Right lung (tissue), 10 donors: ENCODE measurements at places on chromosomes 16 and 17. TPM values are rescaled to one million over a fixed set of nuclear protein-coding genes. Genes with fewer than 3 reads are reported as not detected.

DNA sequence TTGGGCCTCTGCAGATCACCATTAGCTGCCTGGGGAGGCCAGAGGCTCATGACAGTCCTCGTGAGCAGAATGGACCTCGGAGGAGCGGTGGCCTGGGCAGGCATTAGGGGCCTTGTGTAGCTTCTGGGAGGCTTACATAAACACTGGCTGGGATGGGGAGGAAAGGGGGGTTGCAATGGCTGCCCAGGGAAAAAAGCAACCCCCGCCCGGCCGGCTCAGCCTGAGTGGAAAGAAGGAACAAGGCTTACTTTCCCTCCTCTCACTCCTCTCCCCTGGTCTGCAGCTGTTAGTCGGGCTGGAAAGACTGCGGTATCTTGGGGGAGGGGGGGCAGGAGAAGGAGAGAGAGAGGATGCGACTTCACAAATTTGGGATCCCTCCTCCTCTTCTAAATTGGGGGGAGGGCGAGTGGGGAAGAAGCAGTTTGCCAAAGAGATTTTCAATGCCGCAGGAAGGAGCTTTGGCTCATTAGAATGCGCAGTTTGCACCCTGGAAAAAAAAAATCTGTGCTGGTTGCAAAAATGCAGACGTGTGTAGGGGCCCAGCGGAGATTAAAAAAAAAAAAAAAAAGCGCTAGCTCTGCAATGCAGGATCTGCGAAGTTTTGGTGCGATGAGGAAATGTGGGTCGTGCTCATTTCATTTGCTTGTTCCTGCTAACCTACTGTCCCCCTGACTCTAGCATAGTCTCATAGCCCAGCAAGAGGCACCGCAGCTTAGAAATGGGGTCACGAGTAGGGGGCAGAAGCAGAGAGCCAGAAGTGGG is 6.6 kb upstream of the NR1D1 start:
- DNase-seq, result no peak

The RCVRN gene
- polyA plus RNA-seq, result 0.49 TPM

DNA sequence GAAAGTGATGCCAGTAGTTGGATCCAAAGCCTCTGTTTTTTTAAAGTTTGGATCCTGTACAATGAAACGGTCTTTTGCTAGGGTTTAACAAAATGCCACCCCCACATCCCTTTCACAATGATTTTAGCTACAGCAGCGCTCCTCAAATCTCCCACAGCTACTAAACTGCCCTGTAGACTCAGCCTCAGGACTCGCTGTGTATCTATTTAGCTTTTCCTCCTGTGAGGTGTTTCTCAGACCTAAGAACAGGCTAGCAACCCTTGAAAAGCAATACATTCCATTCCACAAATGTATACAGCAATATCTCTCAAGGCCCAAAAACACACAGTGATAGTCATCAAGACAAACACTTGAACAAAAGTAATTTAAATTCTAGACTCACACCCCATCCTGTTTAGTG is 206.4 kb downstream of the ZFHX3 start:
- no peak for DNase-seq

The CES5A gene
- polyA plus RNA-seq, result 0.09 TPM

The GINS2 gene
- polyA plus RNA-seq, result 15.6 TPM

The DCAF7 gene
- polyA plus RNA-seq, result 95.6 TPM

- DNase-seq, result no peak
Observed at GRCh38 chr17:40290629-40291280, 3.1 kb downstream of the CDC6 start.

GRCh38 chr17:50428831-50429424 is 2.9 kb downstream of the ACSF2 start:
- no peak for DNase-seq

DNA sequence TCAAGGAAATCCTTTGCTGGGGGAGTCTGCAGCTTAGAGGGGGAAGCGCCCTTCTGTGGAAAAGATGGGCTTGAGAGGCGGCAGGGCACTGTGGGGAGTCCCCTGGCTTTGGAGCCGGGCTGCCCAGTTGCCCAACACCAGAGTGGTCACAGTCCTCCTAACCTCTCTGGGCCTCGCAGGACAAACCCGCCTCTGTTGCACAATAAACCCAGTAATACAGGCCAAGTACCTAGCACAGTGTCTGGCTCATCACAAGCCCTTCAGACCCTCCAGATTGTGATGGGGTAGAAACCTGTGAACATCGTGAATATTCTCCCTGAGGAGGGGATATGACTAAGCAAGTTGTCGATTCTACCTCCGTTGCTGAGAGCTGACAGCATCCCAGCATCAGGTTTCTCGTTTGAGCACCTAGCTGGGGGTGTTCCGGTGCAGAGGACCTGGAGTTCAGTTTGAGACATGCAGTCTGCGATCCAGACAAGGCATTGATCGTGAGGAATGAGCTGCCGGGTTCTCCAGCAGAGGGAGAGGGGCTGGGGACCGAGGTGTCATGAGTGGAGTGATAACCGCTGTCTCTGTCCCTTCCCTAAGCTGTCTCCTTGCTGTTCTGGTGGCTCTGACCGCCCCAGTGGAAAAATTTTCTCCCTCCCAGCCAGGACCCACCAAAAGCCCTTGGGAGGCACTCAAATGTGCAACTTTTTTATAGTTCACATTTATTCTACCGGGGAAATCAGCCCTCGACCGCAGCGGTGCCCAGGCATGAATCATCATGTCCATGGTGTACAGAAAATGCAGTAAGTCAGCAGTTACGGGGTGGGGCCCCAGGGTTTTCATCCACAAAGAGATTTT is 161.9 kb downstream of the WSCD1 start:
- DNase-seq, result no peak

DNA sequence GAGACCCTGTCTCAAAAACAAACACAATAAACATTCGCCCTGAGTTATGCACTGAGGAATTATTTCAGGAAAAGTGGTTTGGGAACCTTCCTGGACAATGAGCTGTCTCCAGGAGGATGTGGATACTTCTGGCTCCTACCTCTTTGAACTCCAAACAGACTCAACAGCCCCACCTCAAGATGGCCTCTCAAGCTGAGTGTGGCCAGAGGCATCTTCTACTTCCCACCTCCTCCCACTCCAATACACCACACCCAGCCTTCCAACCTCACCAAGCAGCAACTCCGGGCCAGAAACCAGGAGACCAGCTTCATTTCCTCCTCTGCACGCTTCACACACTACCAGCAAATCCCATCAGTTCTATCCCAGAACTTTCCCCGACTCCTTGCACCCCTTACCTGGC is 11.6 kb downstream of the HBQ1 start:
- no peak for DNase-seq

DNA sequence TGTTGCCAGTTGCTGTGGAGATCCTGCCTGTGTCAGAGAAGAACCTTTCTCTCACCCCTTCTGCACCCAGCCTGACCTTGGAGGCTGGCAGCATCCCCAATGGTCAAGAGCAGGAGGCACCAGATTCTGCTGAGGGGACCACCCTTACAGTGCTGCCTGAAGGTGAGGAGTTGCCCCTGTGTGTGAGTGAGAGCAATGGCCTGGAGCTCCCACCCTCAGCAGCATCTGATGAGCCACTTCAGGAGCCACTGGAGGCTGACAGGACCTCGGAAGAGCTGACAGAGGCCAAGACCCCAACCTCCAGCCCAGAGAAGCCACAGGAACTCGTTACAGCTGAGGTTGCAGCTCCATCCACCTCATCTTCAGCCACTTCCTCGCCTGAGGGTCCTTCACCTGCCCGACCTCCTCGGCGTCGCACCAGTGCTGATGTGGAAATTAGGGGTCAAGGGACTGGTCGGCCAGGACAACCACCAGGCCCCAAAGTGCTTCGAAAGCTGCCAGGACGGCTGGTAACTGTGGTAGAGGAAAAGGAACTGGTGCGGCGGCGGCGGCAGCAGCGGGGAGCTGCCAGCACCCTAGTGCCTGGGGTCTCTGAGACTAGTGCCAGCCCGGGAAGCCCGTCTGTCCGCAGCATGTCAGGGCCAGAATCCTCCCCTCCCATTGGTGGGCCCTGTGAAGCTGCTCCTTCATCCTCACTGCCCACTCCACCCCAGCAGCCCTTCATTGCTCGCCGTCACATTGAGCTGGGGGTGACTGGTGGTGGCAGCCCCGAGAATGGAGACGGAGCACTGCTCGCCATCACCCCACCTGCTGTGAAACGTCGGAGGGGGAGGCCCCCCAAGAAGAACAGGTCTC is 10.2 kb upstream of the PHKG2 start:
- no peak for DNase-seq

DNA sequence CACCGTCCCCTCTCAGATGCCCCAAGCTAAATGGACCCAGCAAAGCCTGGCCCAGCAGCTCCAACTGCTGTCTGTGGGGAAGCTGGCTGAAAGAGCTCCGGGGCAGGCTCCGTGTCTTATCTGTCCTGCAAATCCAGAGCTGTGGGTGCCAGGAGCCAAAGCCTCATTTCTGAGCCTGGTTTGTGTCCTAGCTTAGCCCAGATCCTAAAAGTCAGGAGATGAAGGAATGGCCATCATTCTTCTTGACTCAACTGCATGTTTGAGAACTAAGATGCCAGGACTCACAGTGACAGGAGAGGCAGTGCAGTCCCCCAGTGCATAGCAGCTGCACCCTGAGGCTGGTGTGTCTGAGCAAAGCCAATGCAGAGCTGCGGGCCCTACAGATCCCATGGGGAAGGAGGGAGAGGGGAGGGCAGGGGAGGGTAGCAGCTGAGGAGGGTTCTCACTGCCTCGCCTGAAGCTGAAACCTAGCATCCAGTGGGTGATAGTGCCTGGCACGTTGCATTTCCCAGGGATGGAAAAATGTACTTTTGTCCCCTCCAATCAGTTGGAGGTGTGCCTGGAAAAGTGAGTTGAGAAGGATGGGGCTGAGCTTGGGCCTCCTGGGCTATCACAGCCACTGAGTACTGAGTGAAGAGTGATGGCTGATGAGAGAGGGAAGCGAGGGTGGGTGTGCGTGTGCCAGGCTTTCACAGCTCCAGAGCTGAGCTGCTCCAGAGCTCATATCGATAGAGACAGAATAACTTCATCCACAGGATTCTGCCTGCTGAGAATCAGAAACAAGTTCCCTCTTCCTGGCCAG is 24.5 kb upstream of the CD300E start:
- DNase-seq, result no peak

The MMP28 gene
- polyA plus RNA-seq, result 7.8 TPM

DNA sequence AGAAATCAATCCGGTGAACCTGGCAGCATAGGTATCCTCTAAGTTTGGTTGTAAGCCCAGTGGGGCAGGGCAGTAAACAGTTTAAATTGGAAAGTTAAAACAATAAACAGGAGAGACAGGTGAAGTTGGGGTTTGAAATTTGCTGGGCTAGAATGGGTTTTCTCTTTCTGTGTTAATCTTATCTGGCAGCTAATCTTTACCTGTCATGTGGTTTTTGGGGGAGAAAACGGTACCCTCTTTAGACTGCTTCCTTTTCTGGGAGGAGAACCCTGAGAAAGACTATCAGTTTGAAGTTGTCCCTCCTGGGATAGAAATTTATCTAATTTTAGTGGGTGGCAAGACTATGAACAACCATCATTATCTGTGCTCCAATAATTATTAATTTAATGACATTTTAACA is 24.0 kb downstream of the CDH13 start:
- DNase-seq, result no peak

GRCh38 chr16:27718201-27719105 is 168.5 kb downstream of the KATNIP start:
- DNase-seq, result no peak

GRCh38 chr16:25189305-25189704 is 27.4 kb upstream of the AQP8 start:
- DNase-seq, result no peak

- DNase-seq, result no peak
Observed at GRCh38 chr17:34012709-34013375, 242.2 kb upstream of the CCL2 start.
